ENCODE measurements at places on chromosomes 16 and 17. TPM values are rescaled to one million over a fixed set of nuclear protein-coding genes. Genes with fewer than 3 reads are reported as not detected.

The SLC35G6 gene
- not detected for total RNA-seq

GRCh38 chr17:77697480-77698400 is 260.8 kb upstream of the TNRC6C start:
- DNase-seq = no peak

GRCh38 chr17:73600103-73600871 is 44.0 kb downstream of the SDK2 start:
- no peak for DNase-seq

The KATNB1 gene
- 11.2 TPM for total RNA-seq

GRCh38 chr16:12961626-12962025 is 60.2 kb downstream of the SHISA9 start:
- no peak for DNase-seq

The NGFR gene
- 13.7 TPM for total RNA-seq

The C16orf92 gene
- total RNA-seq = not detected

DNA sequence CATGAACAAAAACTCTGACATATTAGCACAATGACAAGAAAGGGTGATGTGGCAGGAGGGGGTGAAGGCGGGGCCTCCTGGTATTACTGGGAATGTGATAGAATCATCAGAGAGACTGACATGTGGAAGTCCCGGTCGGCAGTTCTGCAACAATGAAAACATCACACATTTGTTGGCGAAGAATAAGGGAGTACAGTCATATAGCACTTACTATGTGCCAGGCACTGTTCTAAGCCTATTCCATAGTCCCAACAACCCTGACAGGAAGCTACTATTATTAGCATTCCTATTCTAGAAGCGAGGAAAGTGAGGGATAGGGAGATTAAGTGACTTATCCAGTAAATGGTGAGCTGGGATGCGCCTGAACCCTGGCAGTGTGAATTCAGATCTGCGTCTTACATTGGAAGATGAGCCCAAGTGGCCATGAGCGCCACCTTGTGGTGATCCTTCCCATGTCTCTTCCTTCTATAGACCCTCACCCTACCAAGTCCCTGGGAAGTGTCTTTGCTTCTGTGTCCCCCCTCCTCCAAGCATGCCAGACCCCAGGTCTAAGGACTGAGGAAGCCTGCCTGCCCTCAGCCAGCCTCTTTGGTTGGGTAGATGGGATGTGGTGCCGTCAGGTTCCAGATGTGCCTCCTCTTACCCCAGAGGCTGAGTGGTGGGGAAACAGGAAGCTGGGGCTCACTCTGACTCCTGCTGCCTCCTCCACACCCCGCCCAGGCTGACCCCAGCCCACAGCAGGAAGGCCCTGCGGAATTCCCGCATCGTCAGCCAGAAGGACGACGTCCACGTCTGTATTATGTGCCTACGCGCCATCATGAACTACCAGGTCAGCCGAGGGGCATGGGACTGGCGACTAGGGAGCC is 14.0 kb downstream of the FMNL1 start:
- DNase-seq = peak; percentile 86

GRCh38 chr17:50204431-50204830 is 3.0 kb upstream of the COL1A1 start:
- no peak for DNase-seq

DNA sequence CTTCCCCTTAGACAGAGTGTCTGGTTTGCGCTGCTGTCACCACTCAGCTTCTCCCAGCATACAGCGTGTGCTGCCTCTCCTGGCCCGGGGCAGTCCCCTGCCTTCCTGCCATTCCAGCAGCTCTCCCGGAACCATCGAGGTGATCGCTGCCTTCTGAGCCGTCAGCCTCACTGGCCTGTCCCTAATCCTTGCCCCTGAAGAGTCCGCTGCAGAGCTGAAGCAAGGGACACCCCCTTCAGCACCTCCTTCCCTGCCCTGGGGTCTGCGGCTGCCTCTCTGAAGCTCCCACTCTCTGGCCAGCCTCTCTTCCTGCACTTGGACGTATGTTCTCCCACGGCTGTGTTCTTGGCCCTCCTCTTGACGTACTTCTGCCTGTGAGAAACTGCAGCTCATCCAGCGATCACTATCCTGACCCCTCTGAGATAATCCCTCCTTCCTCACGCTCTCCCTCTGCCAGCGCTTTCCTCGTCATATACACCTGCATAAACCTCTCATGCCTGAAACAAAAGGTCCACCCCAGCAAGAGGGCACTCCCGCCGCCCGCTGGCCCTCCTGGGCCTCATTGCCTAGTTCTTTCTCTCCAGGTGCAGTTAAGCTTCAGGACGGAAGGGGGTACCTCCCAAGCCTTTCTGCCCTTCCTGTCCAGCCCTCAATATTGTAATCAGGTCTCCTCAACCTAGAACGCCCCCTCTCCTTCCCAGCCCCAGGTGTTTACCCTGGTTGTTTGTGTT is 220.6 kb upstream of the CHMP6 start:
- no peak for DNase-seq

GRCh38 chr16:76297941-76298340 is 20.7 kb downstream of the CNTNAP4 start:
- DNase-seq = no peak

DNA sequence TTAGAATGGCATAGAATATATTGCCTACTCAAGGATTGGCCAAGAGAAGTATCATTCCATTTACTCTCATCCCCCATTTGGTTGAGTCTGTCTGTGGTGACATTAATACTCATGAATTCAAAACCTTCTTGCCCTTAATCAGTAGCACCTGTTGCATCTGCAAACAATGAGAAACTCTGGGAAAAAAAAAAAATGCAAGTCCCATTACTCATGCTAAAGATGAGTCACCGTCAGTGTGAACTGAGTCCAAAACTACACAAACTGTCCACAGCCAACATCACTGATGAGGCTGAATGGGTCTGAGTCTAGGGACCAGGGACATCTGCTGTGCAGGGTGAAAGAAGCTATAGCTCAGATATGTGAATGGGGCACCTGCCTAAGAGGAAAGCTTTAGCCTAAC is 96.9 kb upstream of the ADAMTS18 start:
- no peak for DNase-seq

DNA sequence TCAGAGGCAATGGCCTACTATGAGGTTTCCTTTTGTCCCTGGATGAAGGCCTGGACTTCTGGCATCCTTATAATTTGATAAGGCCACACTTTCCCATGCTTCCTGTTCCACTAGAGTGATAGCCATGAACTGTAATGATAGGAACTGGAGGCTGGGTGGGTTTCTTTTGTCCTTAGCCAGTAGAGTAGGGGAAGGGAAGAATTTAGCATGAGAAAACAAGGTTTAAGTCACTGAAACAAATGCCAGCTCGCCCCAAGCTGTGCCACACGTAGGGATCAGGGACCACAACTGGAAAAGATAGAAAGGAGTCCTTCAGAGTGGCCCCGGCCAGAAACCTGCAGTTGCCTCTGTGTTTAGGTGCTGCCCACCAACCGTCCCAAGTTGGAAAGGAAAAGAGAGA is 80.9 kb upstream of the C17orf78 start:
- DNase-seq = no peak

- DNase-seq = no peak
Measured at GRCh38 chr16:27759967-27760788, 210.2 kb downstream of the KATNIP start.

DNA sequence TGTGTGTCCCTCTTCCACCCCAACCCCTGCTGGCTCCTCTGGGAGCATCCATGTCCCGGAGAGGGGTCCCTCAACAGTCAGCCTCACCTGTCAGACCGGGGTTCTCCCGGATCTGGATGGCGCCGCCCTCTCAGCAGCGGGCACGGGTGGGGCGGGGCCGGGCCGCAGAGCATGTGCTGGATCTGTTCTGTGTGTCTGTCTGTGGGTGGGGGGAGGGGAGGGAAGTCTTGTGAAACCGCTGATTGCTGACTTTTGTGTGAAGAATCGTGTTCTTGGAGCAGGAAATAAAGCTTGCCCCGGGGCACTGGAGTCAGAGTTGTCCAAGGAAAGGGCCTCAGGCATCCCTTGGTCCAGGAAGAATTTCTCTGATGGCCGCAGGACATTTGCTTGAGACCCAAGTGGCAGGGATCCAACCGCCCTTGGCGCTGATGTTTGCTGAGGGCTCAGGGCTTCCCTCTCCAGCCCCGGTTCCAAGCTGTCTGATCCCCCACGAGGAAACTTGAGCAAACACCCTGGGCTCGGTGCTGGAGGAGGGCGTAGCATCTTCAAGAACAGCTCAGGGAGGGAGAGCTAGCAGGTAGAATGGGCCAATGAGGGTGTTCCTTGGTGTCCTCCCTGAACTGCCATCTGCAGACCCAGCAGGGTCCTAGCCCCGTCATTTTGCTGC is 4.5 kb downstream of the NXPH3 start:
- DNase-seq = no peak

DNA sequence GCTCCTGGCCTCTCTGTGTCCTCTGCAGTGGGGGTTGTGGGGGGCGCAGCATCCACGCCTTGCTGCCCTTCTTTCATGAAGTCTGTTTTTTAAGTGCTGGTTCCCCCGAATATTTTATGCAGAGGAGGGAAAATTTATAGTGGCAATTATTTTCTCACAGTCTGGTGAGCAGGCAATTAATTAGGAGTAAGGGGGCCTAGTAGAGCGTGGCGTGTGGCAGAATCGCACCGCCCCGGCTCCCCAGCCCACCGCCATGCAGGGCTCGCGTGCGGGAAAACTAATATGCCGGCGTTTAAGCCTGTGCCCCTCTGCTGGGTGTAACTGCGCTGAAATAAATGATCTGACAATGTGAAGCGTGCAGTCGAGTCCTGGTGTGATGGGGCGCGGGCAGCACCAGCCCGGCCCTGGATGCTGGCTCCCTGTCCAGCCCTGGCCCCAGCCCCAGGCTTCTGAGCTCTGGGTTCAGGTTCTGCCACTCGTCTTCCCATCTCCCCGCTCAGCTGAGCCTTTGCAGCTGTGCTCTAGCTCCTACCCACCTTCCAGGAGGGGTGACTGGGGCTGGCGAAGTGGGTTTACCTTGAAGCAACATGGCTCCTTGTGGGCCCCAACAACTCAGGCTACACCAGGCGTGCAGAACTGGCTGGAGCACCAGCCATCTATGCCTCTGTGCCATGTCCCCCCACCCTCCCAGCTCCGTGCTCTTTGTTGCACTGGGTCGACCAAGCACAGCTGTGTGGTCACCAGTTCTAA is 13.8 kb downstream of the ENGASE start:
- DNase-seq = no peak

DNA sequence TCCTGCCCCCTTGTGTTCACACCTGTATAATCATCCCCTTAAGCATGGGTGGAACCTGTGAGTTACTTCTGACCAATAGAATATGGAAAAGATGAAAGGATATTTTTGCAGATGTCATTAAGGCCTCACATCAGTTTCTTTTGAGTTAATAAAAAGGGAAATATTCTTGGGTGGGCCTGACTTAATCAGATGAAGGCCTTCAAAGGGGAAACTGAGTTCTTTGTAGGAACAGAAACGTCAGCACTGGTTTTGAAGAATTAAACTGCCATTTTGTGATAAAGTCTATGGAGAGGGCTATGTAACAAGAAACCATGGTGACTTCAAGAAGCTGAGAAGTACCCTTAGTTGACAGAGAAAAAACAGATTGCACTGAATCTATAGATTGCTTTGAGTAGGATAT is 168.7 kb upstream of the CNTNAP4 start:
- DNase-seq = no peak

GRCh38 chr17:59167571-59168001 is 12.0 kb downstream of the PRR11 start:
- DNase-seq = no peak

GRCh38 chr16:61797296-61797795 is 238.9 kb downstream of the CDH8 start:
- DNase-seq = no peak

GRCh38 chr17:79664930-79665737 is 54.3 kb upstream of the RBFOX3 start:
- peak; percentile 73 for DNase-seq

DNA sequence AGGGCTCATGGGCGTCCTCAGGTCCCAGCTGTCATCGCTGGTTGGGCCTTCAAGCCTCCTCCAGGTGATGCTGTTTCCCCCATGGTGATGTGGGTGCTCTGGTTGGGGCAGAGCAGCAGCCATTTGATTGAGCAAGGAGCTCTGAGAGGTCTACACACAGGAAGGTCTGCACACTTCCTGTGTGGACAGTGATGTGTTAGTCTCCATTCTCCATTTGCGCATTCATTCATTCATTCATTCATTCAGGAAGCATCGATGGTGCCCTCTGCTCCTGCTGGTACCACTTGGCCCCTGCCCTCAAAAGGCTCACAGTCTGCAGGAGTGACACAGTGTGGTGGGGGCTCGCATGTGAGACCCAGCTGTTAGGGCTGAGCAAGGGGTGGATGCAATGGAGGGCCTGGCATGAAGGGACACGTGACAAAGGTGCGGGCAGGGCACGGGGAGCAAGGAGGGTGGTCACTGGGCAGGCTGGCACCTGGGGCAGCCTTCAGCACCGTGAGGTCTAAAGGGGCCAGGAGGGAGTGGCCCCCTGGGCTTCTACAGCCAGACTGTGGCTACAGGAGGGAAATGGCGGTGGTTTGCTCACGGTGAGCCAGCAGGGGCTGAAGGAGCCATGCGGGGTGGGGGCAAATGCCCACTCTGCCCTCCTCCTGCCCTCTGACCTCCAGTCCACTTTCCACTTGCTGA is 1.5 kb downstream of the ADGRG3 start:
- DNase-seq = no peak

- no peak for DNase-seq
Measured at GRCh38 chr17:14298947-14299279, 2.0 kb upstream of the HS3ST3B1 start.

- no peak for DNase-seq
Measured at GRCh38 chr17:64148699-64149098, 18.8 kb upstream of the ERN1 start.

DNA sequence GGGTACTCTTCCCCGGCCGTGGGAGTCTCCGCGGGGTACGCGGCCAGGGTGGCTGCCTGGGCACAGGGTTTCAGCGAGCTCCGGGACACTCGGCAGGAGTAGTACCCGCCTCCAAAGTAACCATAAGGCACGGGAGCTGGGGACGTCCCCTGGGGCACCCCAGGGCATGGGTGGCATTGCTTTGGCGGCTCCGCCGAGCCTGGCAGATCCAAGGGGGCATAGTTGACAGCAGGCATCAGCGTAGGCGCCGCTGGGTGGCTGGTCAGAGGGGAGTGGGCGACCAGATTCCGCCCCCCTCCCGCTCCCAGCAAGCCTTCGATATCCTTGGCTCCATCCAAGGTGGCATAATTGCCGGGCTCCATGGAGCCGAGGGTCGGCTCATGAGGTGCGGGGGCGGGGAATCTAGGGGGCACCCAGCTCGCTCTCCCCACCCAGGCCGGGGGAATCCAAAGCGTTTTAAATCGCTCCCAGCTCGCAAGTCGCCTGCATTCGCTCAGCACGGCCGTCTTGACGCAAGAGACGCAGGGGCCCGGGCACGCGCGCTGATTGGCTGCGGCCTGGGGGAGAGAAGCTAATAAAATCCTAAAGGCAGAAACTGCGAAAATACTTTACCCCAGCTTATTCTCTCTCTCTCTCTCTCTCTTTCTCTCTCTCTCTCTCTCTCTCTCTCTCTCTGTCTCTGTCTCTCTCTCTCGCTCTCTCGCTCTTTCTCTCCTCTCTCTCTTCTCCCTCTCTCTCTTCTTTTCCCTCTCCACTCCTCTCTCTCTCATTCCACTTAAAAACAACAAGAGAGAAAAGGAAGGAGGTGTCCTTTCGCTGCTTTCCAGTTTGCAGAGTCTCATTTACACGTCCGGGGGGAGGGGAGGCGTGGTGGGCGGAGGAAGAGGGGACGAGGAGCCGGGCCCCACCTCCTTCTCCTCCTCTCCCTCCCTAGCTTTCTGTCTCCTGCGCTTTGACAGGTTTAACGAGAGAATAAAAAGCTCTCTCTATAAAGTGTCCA is at the start of gene HOXB13:
TSS of gene HOXB13 (minus strand) at position 519 of the 1,000 bp plus-strand sequence. CDS start at position 362, 157 bp downstream.
- peak; percentile 52 for DNase-seq

GRCh38 chr16:88298833-88299745 is 83.7 kb upstream of the ZNF469 start:
- DNase-seq = no peak
